Right ventricle myocardium inferior (tissue), 1 donor: ENCODE measurements at places on chromosomes 12 and 14.

GRCh38 chr12:105765053-105766014, 373.4 kb downstream of the NUAK1 start:
- no peak for DNase-seq

- no peak for DNase-seq
Measured at GRCh38 chr12:58169826-58170225, 228.5 kb downstream of the ATP23 start.

GRCh38 chr12:53325511-53326061, 4.2 kb upstream of the AAAS start:
- DNase-seq, result peak; percentile 73

- DNase-seq, result no peak
Measured at GRCh38 chr12:116425256-116426193, 133.7 kb upstream of the MAP1LC3B2 start.

GRCh38 chr12:10358969-10359368, 30.9 kb downstream of the KLRK1 start:
- no peak for DNase-seq

DNA sequence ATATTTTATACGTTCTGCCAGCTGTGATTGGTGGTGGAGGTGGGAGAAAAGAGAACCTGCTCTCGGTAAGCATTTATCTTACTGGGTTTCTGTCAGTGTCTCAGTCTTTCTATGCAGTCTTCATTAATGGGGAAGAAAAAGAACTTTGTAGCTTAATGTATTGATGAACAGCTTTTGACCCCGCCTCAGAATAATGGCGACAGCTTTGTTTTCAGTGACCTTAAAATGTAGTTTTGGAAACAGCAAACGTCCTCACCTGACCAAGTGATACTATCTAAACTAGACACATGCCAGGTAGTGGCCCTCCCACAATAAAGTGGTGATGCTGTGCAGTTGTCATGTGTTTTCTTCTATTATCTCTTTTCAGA, 1.4 kb downstream of the DACT1 start:
- no peak for DNase-seq
